Fibroblast of skin of left quadriceps (primary cell): ENCODE measurements at places on chromosomes 5 and 9.

- no peak for DNase-seq
Observed at GRCh38 chr9:79300068-79300467, 271.7 kb upstream of the TLE4 start.

GRCh38 chr9:96612105-96612965 is 7.3 kb downstream of the CDC14B start:
- DNase-seq, result peak; percentile 37

DNA sequence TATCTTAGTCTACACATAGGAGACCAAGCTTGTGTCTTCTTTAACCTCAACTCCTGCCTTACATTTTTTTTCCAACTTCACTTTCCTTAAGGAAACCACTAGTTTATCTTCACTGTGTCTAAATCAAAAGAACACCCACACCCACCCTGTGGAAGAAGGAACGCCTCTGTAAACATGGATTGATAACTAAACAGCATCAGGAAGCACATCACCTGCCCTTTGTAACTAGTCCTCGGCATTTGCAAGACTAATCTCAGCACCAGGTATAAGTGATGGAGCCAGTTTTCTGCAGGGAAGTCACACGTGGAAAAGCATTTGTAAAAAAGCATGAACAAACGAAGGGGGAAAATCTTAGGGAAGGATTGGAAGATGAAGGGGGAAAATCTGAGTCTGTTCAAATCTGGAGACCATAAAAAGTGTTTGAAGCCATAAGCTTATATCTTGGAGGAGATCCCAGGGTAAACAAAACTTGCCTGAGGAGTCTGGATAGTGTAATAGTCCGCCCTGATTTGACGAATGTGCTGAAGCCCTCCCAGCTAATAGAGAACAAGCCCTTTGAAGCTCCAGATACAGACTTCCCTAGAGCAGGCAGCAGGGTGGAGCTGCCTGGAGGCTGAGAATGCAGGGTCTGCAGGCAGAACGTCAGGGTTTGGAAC is 117.3 kb upstream of the LHFPL2 start:
- no peak for DNase-seq

DNA sequence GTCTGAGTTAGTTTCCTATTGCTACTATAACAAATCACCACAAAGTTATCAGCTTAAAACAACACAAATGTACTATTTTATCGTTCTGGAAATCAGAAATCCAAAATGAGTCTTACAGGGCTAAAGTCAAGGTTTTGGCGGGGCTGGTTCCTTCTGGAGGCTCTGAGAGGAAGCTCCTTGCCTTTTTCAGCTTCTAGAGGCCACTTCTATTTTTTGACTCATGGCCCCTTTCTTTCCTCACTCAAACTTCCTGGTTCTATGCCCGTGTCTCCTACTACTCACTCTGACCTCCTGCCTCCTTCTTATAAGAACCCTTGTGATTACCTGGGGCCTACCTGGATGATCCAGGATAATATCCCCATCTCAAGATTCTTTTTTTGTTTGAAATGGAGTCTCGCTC is 48.2 kb downstream of the GABBR2 start:
- no peak for DNase-seq
